Right renal pelvis (tissue), 4 donors: ENCODE measurements at places on chromosomes 4 and X. TPM values are rescaled to one million over a fixed set of nuclear protein-coding genes. Genes with fewer than 3 reads are reported as not detected.

SPIN4 gene
- 29.5 TPM for polyA plus RNA-seq

BGN gene
- polyA plus RNA-seq: 230 TPM

CITED1 gene
- polyA plus RNA-seq: 13.7 TPM

CXCL5 gene
- polyA plus RNA-seq: 0.15 TPM

MAGEB5 gene
- not detected for polyA plus RNA-seq

AFF2 gene
- polyA plus RNA-seq: 4.7 TPM

TEC gene
- 4.1 TPM for polyA plus RNA-seq

GYPE gene
- polyA plus RNA-seq: 3.0 TPM

EGFL6 gene
- 28.9 TPM for polyA plus RNA-seq

HSFX3 gene
- polyA plus RNA-seq: not detected
